ENCODE measurements at places on chromosomes 5 and 9. TPM values are rescaled to one million over a fixed set of nuclear protein-coding genes. Genes with fewer than 3 reads are reported as not detected.

Gene STARD4
- 143 TPM for total RNA-seq

Gene NKD2
- total RNA-seq: not detected

Gene CDH9
- not detected for total RNA-seq

Gene GDF9
- total RNA-seq: 0.16 TPM

Gene PRR16
- 42.9 TPM for total RNA-seq

Gene TNC
- 1,310 TPM for total RNA-seq

Gene PROB1
- 2.4 TPM for total RNA-seq

Gene GLDC
- total RNA-seq: not detected

Gene ENTPD2
- not detected for total RNA-seq

Gene CCL28
- 6.7 TPM for total RNA-seq

Gene CCNI2
- not detected for total RNA-seq

Gene NDUFS4
- total RNA-seq: 74.3 TPM

Gene DMRTA1
- 0.49 TPM for total RNA-seq

Gene CYSRT1
- total RNA-seq: 0.32 TPM

Gene COL15A1
- 29.7 TPM for total RNA-seq

Gene FAM221B
- not detected for total RNA-seq

Gene CER1
- total RNA-seq: not detected

Gene LCN1
- not detected for total RNA-seq

Gene PLPP1
- total RNA-seq: 156 TPM

Gene NR4A3
- 0.24 TPM for total RNA-seq

Gene CHSY3
- 14.9 TPM for total RNA-seq

Gene IFT74
- 15.1 TPM for total RNA-seq

Gene AUH
- 15.3 TPM for total RNA-seq

Gene EDIL3
- 120 TPM for total RNA-seq

Gene FAF2
- 44.6 TPM for total RNA-seq

Gene OXCT1
- total RNA-seq: 20.4 TPM

Gene PAPPA
- total RNA-seq: 165 TPM

Gene ZDHHC11B
- total RNA-seq: not detected

Gene MAMDC2
- 27.4 TPM for total RNA-seq

Gene NME5
- 1.8 TPM for total RNA-seq

Gene PCDHGA10
- 19.1 TPM for total RNA-seq

Gene NR2F1-AS1
- 26.2 TPM for total RNA-seq

Gene SLIT3
- 112 TPM for total RNA-seq

Gene TMEFF1
- total RNA-seq: 9.1 TPM

Gene SAXO1
- total RNA-seq: under 0.01 TPM
